ENCODE measurements at places on chromosomes 5 and 9.

- no peak for DNase-seq
Measured at GRCh38 chr5:157963761-157964160, 104.8 kb upstream of the CLINT1 start.

DNA sequence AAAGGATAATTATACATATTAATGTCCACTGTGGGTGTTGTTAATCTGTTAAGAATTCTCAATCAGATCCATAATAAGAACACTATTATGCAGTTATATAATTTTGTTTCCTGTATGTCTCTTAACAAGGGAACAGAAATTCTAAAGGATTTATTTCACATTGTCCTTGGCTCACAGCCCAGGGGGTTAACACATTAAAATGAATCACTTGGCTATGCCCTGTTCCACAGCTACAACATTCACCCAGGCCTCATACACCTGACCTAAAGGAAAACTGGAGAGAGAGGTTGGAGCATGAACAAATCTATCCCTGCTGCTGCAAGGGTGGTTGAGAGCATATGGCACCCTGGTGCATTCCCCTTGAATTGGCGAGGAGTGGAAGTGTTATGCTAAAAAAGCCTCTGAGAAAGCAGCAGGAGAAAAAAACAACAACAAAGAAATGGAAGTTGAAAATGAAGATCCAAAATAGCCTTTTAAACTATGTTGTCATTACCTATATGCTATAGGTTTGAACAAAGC lies 116.0 kb downstream of the KCNN2 start:
- DNase-seq: no peak

DNA sequence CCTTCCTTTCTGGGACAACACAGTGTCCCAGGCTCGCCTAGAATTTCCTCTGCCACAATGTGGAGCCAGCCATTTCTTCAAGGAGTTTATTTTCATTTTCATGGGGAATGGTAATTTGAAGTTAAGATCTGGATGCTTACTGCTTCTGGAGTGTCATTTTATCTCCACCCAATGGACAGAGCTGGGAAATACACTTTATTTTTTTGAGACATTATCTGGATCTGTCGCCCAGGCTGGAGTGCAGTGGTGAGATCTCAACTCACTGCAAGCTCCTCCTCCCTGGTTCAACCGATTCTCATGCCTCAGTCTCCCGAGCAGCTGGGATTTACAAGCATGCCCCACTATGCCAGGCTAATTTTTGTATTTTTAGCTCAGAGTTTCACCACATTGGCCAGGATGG lies 12.7 kb upstream of the THG1L start:
- peak; percentile 53 for DNase-seq

DNA sequence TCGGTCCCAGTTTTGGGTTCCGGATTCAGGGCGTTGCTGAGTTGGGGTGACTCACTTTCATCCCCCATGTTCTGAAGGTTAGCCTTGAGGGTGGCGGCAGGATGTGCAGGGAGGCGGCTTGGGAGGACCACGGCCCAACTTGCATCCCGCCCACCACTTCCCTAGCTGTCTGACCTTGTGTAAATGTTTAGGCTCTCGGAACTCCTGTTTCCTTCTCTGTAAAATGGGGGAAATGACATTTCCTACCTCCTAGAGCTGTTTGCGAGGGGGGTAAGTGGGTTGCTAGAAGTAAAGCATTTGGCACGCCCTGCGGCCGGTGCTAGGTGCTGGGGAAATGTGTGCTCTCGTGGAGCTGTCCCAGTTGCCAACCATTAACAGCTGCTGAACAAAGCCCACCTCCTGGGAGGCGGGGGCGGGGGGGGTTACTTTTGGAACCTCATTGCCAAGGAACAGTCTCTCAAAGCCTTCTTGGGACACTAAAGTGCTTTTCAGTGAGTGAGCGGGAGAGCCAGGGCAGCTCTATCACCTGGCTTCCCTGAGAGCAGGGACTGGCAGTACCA lies 27.5 kb downstream of the PTGES2 start:
- DNase-seq: no peak

GRCh38 chr5:178797101-178797521 lies 62.6 kb upstream of the ZNF354B start:
- no peak for DNase-seq

DNA sequence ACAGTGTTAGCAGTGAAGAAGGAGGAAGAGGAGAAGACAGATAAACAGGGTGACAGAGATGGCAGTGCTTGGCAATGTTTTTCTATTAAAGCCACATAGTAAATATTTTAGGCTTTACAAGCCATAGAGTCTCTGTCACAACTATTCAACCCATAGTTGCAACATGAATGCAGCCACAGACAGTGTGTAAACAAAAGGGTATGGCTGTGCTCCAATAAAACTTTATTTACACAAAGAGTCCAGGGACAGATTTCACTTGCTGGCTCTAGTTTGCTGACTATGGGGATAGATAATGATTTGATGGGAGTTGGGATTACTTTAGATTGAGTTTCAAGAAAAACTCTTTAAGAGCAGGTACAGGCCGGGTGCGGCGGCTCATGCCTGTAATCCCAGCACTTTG lies 224.8 kb upstream of the SEMA6A start:
- DNase-seq: no peak

DNA sequence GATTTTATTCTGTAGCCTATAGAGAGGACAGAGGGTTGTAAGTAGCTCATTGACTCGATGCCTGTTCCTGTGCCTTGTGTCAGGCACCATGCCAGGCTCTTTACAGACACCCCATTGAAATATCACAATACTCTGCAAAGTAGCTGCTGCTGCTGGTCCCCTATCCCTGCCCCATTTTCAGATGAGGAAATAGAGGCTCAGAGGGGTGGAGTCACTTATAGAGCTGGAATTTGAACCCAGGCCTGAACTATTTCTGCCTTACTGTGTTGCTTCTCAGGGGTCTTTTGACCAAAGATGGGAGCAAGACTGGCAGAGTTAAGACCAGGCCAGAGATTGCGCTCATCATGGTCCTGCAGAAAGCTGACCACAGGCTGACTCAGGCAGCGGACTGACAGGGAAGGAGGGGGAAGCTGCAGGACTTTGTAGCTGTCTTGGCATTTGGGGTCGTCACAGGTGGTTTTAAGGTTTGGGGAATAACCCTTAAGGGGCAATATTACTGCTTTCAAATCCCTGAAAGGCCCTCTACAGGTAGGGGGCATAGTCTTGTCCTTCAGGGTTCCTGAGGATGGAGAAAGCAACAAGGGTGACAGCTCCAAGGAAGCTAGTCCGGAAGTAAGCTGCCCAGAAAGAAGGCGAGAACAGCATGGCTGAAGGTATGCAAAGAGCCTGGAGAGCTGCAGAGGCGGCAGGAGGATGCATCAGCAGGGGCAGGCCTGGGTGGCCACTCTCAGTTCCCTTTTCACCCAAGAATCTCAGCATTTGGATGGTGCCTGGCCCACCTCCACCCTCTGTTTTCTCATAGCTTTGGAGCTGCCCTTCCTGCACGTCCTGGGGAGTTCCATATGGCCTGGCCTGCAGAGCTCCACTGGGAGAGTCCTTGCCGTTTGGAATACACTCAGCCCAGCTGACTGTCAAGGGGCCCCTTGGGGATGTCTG lies 18.3 kb upstream of the NDST1 start:
- no peak for DNase-seq

DNA sequence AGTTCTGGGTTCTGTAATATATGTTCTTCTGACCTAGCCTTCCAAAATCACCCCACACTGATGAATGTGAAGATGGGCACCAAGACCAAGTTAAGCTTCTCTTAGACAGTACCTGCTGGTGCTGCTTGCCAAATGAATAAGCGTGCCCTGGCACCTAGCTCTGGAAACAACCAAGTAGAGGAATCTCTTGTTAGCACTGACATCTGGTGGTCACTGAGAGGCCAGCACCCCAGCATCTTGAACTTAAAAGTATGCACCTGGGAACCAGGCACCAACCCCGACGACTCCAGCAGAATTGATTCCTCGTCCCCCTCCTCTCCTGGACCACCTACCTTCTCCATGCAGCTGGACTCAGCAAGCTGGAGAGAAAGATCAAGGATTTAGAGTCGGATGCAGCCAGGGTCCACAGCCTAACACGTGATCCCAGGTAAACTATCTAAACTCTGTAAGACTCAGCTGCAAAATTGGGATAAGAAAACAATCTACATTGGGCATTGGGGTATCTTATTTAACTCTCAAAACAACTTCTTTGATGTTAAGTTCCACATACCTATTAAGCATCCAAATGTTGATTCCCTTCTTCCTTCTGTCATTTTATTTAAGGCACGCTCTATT lies 89.8 kb downstream of the SLC1A3 start:
- DNase-seq: peak; percentile 41

DNA sequence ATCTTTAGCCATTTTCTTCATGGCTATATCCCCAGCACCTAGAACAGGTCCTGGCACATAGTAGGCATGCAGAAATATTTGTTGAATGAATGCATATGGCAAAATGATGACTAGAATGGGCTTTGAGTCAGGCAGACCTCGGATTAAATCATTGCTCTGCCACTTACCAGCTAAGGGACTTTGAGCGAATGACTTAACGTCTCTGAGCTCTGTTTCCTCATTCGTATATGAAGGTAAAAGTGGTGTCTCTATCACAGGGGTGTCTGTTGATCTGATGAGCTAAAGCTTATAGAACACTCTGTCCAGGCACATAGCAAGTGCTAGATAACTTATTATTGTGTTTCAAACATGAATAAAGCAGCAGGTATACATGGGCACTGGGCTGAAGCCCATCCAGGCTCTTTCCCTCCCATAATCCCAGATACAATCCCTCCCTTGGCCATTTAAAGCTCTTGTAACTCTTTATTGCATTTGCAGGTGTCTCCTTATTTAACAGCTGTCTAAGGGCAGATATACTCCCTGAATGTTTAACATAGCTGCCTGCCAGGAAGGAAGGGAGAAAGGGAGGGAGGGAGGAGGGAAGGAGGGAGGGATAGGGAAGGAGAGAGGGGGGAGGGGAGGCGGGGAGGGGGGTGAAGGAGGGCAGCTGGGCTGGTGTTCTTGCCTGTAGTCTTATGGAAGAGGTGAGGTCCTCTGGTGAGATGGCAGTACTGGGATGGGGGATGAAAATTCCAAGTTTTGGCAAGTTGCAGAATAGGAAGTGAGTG lies 23.2 kb upstream of the STXBP1 start:
- no peak for DNase-seq

DNA sequence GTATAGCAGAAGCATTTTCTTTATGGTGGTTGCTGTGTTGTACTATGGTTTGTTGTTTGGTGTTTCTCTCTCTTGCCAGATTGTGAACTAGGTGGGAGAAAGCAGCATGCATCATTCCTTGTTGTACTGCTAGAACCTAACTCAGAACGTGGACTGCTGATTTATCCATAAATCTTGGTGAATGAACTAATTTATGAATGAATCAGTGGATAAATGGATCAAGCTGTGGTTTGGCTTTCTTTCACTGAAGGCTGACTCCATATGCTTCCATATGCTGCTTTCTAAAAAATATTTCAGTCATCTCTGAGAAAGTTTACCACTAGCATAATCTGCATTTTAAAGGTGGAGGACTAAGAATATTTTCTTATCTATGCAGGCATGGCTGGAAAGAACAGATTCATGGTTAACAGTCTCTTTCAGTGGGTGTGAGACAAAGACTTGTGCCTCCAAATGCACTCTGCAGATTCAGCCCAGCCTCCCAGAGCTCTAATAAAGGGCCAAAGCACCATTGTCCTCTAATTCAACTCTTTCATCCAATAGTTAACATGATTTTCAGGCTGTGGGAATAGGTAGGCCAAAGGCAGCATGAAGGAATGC lies 237.7 kb downstream of the SH3GL2 start:
- no peak for DNase-seq

GRCh38 chr9:124220946-124221451 lies 36.8 kb upstream of the NEK6 start:
- DNase-seq: peak; percentile 49

DNA sequence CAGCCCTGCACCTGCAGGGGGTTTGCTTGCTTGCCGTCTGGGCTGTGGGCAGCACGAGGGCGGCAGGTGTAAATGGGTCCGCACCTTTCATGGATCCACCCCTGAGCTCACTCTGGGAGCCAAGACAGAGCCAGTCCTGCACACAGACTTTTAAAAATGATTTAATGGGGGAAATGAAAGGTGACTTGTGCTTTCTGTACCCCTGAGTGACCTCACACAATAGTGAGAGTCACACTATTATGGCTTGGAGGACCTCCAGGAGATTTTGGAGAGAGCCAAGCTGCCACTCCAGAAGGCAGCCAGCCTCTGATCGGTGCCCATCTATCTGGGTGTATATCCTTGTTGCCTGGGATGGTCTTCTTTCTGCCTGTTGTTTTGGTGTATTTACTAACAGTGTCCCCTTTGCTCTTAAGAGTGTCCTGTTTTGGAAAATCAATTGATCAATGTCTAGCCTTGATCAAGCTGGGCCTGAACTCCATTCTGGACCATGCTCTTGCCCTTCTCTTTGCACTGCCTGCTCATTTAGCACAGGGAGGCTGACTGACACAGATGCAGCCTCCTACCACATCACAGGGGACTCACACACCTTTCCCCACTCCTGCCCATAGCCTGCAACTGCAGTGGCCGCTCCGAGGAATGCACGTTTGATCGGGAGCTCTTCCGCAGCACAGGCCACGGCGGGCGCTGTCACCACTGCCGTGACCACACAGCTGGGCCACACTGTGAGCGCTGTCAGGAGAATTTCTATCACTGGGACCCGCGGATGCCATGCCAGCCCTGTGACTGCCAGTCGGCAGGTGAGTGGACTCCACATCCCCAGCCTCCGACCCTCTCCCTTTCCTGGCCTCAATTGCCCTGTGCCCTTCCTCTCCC lies 29.5 kb downstream of the LAMC3 start:
- DNase-seq: no peak
